ENCODE measurements at places on chromosomes 11 and 22.

- peaks cover 30% of the 10 kb centered on the region for H3K36me3 ChIP-seq
- peaks cover 20% of the 10 kb centered on the region for H3K4me1 ChIP-seq
- no peaks in the 10 kb centered on the region for H3K27me3 ChIP-seq
Observed at GRCh38 chr22:41621911-41622179, 750 bp downstream of the XRCC6 start.

DNA sequence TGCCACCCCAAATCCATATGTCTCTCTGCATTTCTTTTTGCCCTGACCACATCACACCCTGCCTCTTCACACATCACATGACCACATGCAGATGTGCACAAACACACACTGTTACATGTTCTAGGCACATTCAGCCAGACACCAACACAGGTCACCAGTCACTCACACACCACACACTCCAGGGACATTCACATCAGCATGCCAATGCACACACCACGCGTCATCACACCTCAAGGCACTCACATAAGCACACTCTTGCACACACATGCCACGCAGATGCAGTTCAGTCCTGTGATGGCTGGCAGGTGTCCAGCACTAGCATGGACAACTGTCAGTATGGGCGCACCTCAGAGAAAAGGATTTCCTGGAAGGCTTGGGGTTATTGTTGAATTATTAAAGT, 77.0 kb upstream of the MYOD1 start:
- DNase-seq: no peak
- H3K4me3 ChIP-seq: no peak overlapping the region
- H3K27ac ChIP-seq: no peak overlapping the region
- peaks cover 5% of the 10 kb centered on the region for H3K27me3 ChIP-seq
- H3K4me1 ChIP-seq: peaks cover 9% of the 10 kb centered on the region

DNA sequence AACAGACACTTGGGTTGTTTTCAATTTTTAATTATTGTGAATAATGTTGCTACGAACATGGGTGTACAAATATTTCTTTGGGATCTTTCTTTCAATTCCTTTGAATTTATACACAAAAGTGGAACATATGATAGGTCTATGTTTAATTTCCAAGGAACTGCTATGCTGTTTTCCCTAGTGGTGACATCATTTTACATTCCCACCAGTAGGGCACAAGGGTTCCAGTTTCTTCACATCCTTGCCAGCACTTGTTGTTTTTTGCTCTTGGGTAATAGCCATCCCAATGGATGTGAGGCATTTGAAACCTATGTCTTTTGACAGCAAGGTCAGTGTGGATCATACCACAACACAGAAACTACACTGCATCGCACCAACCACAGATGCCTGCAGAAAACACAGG, 41.8 kb upstream of the SCN3B start:
- H3K27ac ChIP-seq: no peak overlapping the region
- no peaks in the 10 kb centered on the region for H3K36me3 ChIP-seq
- no peaks in the 10 kb centered on the region for H3K27me3 ChIP-seq
- H3K4me3 ChIP-seq: no peak overlapping the region
- H3K4me1 ChIP-seq: no peaks in the 10 kb centered on the region

DNA sequence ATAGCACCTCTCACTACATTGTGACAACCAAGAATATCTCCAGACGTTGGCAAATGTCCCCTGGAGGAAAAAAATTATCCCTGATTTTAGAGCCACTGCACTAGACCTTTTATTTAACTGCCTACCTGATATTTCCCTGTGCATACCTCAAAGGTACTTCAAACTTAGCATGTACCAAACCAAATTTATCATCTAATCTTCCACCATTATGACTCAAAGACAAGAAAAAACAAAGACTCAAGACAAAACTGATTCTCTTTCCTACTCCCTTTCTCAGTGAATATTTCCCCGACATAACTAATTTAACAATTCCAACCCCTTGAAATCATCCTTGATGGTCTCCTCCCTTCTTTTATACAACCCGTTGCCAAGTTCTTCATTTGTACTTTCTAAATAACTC, 136.0 kb downstream of the CCDC81 start:
- no peak for DNase-seq
- H3K27me3 ChIP-seq: no peaks in the 10 kb centered on the region
- H3K27ac ChIP-seq: no peak overlapping the region

GRCh38 chr11:123473941-123474677, 44.0 kb downstream of the GRAMD1B start:
- H3K27ac ChIP-seq: no peak overlapping the region
- H3K4me3 ChIP-seq: no peak overlapping the region
- peaks cover 28% of the 10 kb centered on the region for H3K4me1 ChIP-seq
- H3K36me3 ChIP-seq: no peaks in the 10 kb centered on the region
- DNase-seq: no peak

- H3K27ac ChIP-seq: no peak overlapping the region
- H3K4me3 ChIP-seq: no peak overlapping the region
- DNase-seq: no peak
Observed at GRCh38 chr11:120035756-120036155, 102.2 kb downstream of the TRIM29 start.

DNA sequence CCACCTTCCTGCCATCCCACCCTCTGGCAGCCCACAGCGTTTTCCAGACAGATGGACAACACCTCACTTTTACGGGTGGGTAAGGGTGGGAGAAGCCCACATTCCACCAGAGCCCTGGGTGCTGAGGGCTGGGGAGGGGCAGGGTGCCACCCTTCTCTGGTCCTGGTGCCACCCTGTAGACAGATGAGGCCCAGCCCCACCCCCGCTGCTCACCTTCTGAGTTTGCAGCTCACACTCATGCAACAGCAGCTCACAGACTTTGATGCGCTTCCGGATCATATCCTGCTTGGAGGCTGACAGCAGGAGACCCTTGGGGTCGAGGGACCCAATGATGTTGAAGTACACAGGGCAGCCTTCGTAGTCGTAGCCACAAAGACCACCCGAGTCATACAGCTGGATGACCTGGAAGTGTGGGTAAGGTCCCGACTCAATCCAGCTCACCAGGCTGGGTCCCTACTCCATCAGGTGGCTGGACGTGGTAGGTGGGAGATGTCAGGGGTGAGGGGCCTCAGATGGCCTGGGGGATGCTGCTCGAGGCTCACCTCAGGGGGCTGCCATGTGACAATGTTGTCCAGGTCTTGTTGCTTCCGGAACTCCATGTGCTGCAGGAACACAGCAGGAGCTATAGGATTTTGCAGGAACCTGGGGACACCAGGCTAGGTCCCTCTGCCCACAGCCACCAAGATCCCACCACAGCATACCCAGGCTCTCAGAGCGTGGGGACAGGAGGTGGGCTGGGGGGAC, 10.3 kb downstream of the SEC14L4 start:
- no peaks in the 10 kb centered on the region for H3K36me3 ChIP-seq
- H3K27ac ChIP-seq: no peak overlapping the region
- H3K4me3 ChIP-seq: no peak overlapping the region
- H3K27me3 ChIP-seq: peaks cover 2% of the 10 kb centered on the region
- DNase-seq: no peak

DNA sequence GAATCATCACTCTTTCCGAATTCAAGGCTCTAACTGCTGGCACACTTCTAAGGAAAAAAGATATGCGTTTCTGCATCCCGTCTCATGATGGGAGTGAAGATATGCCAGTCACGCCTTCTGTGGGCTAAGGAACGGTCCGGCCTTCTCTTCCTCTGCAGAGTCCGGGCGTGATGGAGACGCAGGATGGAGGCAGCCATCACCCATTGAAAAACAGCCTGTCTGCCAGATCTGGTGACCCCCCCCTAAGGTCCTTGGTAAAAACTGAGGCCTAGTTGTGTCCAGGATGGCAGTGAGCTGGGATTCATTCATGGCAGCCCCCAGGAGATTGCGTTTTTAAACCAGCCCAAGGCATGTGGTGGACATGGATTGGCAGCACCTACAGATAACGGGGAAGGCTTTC, 6.9 kb upstream of the EFCAB6 start:
- H3K4me1 ChIP-seq: peaks cover 33% of the 10 kb centered on the region
- H3K27me3 ChIP-seq: no peaks in the 10 kb centered on the region
- no peak for DNase-seq
- H3K4me3 ChIP-seq: no peak overlapping the region
- no peak overlapping the region for H3K27ac ChIP-seq

GRCh38 chr11:45538939-45539338, 126.5 kb downstream of the CHST1 start:
- DNase-seq: no peak
- H3K27me3 ChIP-seq: peaks cover 6% of the 10 kb centered on the region
- no peak overlapping the region for H3K4me3 ChIP-seq
- H3K36me3 ChIP-seq: no peaks in the 10 kb centered on the region
- H3K27ac ChIP-seq: no peak overlapping the region

DNA sequence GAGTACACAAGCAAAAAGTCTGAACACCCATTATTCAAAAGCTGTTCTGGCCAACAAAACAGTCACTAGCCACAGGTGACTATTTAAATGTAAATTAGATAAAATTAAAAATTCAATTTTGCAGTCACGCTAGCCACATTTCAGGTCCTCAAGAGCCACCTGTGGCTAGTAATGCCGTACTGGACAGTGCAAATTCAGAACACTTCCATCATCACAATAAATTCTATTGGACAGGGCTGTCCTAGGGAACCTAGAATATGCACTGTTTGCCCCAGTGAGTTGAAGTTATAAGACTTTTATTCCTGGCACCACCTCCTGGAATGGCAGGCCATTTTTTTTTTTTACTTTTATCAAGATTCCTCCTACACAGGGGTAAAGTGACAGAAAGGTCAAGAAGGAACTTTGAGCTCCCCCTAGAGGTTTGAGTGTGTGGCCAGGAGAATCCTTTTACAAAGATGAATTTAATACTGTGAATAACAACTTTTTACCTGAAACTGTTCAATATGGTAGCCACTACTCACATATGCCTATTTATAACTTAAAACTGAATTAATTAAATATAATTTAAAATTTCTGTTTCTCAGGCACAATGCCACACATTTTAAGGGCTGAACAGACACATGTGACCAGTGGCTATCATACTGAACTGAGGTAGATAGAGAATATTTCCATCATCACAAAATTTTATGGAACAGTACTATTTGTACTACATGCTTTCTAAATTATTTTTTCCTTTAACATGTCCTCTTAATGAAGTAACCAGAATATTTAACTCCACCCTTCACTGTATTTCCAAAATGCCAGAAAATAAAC, 6.5 kb downstream of the MSANTD2 start:
- H3K36me3 ChIP-seq: no peaks in the 10 kb centered on the region
- H3K27me3 ChIP-seq: no peaks in the 10 kb centered on the region
- H3K27ac ChIP-seq: peak overlapping the region; percentile 22
- H3K4me3 ChIP-seq: peak overlapping the region; percentile 50
- peaks cover 76% of the 10 kb centered on the region for H3K4me1 ChIP-seq

Data from WTC11 (cell line).